ENCODE measurements at places on chromosomes 2 and 18.

GRCh38 chr2:180962727-180963314, 17.6 kb upstream of the UBE2E3 start:
- DNase-seq: no peak

DNA sequence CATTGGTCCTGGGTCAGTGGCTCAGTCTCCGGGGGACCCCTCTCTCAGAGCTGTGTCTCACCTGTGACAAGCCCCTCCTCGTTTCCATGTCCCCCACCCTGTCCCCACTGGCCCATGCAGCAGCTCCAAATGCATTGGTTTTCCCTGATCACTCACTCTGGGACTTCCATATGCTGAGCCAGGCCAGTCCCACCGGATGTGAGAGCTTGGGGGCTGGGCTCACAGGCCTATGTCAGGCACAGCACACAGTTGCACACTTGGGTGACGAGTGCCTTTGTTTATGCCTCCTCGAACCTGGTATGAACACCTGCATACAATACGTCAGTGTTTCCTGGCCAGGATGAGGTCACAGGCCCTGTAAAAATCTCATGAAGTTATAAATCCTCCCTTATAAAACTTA, 232.5 kb downstream of the TFCP2L1 start:
- DNase-seq: no peak

DNA sequence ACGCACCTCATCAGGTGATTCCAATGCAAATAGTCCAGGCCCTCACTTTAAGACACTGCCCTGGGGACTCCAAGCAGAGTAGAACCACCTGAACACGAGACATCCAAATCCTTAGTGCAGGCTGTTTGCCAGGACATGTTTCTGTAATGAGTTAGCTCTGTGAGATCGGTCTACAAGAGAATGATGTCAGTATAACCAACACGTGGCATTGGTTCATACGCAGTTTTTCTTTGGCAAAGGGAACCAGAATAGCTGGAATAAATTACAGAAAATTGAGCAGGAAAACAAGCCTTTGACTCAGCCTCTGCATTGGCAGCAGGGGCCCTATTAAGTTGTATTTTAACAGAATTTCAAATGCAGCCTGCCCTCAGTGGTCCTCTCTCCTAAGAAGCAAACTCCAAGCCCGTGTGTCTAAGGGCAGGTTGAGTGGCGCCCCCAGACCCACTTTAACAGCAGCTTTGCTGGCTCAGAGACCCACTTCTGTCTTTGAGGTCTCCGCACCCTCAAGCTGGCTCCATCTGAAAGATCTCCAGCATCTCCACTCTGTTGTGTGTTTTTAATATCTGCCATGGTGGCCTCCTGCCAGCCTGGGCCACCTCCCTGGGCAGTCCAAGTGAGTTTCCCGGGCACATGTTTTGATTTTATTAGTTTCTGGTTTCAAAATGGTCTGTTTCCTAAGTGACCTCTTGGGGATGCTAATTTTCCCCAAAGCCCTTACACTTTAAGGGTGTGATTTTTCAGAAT, 61.3 kb downstream of the ALPK2 start:
- DNase-seq: no peak

GRCh38 chr2:150110548-150110947, 376.9 kb downstream of the RND3 start:
- DNase-seq: no peak
